ENCODE measurements at places on chromosomes 2 and 18.

- no peak for DNase-seq
These were observed 266.5 kb downstream of the TCF4 start for GRCh38 chr18:55321265-55322177.

DNA sequence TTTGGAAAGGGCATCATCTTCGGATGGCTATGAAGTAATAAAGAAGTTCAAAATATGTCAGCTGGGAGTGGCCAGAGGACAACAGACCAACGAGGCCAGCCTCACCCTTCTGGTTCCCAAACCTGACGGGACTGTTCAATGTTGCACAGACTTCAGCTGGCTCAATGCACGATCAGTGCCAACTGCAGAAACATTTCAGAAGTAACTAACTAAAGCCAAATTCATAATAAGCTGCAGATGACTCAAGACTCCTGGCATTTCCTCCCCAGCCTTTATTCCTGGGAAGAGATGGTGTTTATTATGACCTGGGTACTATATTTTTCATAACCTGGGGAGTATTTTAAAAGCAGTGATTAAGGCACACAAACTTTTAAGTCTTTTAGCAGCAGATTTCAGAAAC, 3.8 kb upstream of the ATP6V1C2 start:
- peak; percentile 22 for DNase-seq

DNA sequence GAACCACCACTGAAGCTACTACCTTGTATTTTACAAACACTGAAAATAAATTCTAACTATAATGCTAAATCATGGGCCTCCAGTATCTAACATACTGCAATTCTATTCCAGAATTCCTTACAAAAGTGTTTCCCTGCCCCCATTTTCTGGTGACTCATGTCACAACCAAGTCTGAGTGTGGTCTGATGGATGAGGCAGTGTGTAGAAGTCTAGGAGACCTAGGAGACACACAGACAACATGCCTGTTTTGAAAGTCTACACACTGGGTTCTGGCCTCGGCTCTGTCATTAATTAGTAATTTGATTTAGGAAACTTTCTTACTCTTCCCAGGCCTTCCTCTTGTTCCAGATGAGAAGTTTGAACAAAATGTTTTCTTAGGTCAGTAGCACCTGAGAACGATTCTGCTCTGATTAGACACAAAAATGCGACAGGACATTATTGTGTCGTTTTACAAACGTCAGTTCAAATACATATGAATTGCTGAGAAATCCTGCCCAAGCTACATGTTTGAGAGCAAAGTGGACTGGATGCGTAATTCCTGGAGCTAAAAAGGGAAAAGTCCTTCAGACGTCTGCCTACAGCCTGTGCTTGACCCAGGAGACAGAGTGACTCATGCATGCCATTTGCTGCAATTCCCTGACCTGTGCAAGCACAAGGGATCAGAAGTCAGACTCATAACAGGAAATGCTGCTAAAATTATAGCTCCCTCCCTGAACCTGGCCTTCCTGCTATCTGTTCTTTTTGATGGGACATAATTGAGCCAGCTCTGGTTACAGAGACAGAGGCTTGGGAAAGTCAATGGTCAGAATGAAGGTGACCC, 494.4 kb downstream of the SOX11 start:
- no peak for DNase-seq

DNA sequence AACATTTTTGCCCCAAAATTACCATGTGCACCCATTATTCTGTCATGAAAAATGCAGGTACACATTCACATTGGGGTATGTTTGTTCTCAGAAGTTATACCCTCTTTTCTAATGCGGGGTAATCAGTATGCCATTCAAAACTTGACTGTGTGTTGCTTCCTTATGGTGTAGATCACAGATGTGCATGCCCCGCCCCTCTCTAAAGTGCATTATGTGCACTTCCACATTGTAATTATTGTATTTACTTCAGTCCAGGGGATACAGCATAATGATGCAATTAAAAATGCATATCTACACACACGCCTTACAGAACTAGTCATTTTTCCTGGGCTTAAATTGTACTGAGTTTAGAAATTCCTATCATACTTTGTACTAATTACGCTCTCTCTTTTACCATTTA, 48.8 kb downstream of the SLC9A2 start:
- no peak for DNase-seq

GRCh38 chr2:239278361-239278760, 122.5 kb downstream of the HDAC4 start:
- no peak for DNase-seq

DNA sequence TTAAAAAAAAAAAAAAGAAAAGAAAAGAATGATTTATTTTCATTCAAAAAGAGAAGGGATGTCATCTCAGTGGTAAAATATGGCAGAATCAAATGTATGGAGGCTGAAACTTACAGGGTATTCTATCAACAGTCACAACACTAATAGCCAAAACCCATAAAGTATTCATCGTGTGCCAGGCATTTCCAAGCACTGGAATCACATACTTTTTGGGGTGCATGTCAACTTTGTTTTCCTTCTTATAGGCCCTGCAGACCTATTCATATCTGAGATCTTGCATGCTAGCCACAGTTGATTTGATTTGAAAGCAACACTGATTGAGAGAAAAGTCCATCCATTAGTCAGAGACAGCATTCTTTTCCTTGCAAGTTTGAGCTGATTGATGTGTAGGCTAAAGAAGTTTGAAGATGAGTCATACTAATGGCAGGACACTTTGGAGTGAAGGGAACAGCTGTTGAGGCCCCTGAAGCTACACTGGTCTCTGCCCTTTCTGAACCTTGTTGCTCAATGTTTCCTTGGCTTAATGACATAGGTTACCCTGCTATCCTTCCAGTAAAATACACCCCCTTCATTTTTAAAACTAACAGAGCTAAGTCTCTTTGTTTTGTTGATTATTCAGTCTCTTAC, 22.0 kb downstream of the KATNAL2 start:
- no peak for DNase-seq

DNA sequence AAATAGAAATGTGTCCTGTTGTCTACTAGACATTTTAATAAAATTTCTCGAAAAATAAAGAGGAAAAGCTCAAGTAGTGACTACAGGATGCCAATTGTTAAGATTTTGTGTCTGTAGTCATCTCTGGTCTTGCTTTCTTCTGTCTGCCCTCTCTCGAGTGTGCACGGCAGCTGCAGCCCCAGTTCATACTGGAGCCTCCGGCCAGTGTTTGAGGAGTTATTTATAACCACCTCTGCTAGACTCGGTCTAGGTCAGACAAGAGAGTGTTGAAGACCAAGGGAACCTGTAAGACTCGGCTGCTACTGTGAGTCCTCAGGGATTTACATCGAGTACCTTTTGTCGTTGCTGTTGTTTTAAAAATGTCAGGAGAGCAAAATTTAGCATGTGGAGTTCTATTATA, 810.1 kb upstream of the POU3F3 start:
- DNase-seq = no peak

DNA sequence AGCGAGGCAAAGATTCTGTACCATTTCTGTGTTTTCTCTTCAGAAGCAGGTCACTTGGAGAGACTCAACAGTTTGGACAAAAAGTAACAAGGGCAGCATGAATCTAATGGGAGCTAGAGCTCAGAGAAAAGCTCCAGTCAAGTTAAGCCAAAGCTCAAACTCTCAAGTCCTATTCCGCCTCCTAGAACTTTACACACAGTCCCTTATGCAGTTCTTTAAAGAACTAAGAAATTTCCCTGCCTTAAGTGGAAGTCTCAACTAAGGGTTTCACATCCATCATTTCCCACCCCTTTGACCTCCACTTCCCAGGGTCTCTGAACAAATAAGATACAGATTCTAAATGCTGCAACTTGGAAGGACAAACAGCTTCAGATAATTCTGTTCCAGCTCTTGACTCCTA, 121.3 kb upstream of the RNU4ATAC start:
- DNase-seq = no peak

- no peak for DNase-seq
These were observed 838.9 kb upstream of the DDX18 start for GRCh38 chr2:116975608-116976007.

GRCh38 chr2:221779614-221780067, 207.5 kb upstream of the EPHA4 start:
- no peak for DNase-seq

DNA sequence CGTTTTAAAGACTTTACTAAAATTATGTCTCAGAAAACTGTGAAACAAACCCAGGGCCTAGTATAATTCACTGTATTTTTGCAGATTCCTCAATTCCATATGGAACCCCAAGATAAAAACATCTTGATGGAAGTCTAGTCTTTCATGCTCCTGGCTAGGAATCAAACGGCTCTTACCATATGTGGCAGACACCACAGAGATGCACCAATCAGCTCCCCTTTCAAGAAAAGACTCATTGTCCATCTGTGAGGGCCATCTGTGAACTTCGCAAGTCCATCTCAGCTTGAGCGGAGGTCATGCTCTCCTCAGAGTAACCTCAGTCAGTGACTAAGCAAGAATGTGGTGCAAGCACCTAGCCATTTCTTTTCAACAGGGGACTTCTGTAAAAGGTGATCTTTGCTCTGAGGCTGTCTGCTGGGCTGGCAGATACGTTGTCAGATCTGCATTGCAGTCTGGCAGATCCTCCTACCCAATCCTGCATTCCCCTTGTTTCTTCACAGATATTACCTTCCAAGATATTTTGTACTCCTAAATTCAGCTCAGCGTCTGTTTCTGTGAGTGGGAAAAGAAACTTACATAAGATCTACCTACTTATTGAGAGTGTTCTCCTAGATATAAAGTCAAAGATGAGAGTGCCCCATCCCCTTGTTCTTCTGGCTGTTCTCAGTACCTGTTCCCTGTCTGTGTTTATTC, 419.3 kb downstream of the SPAG16 start:
- DNase-seq = no peak

- no peak for DNase-seq
These were observed 57.1 kb downstream of the MAP4K4 start for GRCh38 chr2:101754618-101755017.

DNA sequence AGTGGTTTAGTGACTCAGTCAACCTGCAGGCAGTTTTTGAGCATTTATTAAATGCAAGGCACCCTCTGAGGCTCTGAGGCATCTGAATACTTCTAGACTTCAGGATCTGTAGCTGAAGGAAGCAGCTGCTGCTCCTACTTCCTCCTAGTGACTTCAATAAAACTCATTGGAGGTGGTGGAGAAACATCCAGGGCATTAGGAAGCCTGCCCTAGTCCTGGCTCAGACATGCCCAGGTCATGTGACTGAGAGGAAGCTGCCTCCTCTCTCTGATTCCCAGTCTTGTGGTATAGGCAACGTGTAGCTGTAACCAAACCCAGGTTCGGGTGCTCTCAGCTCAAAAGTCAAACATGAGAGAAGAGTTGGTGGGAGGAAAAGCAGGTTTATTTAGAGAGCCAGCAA, 287.2 kb upstream of the GYPC start:
- DNase-seq = no peak

DNA sequence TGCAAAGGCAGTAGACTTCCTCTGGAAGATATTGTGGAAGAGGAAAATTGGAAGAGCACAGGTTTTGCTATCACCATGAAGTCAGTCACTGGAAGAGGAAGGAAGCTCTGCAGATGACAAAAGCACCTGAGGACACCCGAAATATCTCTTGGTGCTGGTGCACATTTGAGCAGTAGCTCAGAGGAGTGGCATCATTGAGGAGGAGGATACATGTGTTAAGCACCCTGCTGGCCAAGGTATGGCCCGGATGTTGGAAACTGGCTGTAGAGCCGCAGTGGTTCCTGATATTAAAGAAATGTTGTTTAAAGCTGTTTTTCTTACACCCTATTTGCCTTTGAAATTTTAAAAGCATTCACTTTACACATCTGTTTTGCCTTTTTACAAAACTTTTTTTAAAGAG, 32.7 kb upstream of the SCYGR2 start:
- DNase-seq = no peak

DNA sequence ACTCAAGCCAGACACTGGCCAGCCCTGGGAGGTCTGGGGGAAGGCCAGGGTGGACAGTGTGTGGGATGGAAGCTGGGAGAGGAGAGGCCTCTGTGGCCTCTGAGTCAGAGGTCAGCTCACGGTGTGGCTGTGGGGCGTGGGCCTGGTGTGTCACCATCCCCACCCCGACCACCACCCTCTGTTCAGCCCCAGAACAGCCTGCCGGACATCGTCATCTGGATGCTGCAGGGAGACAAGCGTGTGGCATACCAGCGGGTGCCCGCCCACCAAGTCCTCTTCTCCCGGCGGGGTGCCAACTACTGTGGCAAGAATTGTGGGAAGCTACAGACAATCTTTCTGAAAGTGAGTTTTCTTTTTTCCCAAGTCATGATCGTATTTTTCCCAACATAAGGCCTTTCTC, 110.5 kb downstream of the DYSF start:
- DNase-seq = no peak

- DNase-seq = no peak
These were observed 66.4 kb downstream of the EPAS1 start for GRCh38 chr2:46363535-46364170.

DNA sequence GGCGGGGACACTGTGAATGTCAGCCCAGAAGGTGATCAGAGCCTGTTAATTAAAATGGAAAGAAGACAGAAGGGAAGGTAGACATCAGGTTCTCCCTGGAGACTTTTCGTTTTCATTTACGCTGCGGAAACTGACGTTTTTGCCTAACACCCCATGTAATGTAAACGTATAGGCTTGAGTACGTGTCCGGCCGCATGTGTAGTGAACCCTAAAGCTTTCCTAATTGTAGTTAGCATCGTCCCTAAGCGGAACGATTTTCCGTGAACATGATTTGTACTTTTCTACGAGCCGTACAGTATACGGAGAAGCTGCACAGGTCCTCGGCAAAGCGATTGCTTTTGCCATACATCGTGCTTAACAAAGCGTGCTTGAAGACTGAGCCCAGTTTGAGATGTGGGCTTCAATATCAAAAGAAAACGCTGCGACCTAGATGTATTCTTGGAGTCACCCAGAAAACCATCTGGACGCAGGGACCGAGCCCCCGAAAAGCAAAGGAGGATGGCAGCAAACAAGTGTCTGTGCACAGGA, 284 bp downstream of the TIMM21 start:
- DNase-seq = no peak

GRCh38 chr2:74233648-74234047, 35.2 kb downstream of the MTHFD2 start:
- DNase-seq = no peak

GRCh38 chr2:1571477-1572417, 158.5 kb downstream of the TPO start:
- no peak for DNase-seq

GRCh38 chr2:126449677-126450076, 206.3 kb upstream of the GYPC start:
- no peak for DNase-seq

GRCh38 chr2:177074099-177074710, 138.4 kb upstream of the HNRNPA3 start:
- DNase-seq = no peak

DNA sequence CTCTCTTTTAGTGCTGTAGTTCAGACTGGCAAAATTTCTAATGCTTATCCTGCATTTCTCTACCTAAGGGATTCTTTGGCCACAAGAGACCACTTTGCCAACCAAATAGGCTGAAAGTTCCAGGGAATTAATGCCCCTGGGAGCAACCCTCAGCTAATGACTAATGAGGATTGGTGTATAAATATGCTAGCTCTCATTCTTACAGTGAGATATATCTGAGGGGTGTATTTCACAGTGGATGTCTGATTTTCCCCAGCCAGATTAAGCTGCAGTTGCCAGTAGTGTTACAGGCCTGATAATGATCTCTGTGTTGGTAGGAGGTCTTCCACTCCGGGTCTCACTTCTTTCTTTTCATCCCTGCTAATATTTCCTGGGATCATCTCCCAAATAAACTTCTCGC, 90.4 kb downstream of the GULP1 start:
- no peak for DNase-seq
